ENCODE measurements at places on chromosomes 2 and 18.

- peak; percentile 19 for ATAC-seq
Observed at GRCh38 chr2:95300450-95300849, 3.3 kb downstream of the KCNIP3 start.

DNA sequence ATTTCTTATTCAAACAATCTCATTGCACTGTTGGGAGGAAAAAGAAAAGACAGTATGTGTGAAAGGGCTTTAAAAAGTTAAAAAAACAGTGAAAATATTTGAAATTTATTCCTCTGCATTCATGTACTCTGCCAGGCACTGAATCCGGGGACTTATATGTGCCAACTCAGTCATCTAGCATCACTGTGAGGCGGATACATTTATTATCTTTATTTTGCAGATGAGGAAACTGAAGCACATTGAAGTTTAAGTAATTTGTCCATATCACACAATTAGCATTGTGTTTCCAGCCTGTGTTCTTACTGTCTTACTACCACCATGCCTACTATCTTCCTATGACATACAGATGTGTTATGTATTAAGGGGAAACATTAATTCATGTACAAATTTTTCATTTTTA, 1.8 kb downstream of the LCLAT1 start:
- ATAC-seq: no peak

DNA sequence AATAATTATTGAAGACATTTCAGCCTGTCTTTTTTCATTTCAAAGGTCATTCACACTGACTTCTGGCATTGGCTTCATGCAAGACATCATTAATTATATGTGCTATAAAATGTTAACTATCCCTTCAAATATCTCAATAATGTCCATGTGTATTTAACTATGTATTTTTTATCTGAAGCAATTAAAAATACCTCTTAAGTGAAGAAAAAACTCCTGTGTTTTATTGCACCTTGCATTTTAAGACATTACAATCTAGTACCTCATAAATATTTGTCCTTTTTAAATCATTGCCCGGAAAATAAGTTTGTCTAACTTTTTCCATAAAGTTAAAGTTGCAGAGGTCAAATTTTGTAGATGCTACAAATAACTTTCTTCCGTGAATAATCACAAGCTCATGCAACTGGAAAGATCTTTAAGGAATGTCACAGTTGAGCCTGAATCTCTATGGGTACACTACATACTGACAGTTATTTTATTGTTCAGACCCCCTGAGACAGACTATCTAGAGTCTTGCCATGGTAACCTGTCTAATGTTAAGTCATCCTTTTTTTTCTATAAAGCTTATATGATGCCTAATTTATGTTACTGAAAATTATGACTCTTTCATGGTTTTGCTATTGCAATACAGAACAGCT, 38.4 kb upstream of the COBLL1 start:
- ATAC-seq: no peak

GRCh38 chr2:219571311-219572236, at the start of gene OBSL1:
OBSL1 (minus strand) TSS chr2:219571539; CDS start chr2:219571232, 307 bp downstream.
- ATAC-seq: peak; percentile 51

All from esophagus mucosa (tissue), 1 donor.